ENCODE measurements at places on chromosomes 3 and 15.

DNA sequence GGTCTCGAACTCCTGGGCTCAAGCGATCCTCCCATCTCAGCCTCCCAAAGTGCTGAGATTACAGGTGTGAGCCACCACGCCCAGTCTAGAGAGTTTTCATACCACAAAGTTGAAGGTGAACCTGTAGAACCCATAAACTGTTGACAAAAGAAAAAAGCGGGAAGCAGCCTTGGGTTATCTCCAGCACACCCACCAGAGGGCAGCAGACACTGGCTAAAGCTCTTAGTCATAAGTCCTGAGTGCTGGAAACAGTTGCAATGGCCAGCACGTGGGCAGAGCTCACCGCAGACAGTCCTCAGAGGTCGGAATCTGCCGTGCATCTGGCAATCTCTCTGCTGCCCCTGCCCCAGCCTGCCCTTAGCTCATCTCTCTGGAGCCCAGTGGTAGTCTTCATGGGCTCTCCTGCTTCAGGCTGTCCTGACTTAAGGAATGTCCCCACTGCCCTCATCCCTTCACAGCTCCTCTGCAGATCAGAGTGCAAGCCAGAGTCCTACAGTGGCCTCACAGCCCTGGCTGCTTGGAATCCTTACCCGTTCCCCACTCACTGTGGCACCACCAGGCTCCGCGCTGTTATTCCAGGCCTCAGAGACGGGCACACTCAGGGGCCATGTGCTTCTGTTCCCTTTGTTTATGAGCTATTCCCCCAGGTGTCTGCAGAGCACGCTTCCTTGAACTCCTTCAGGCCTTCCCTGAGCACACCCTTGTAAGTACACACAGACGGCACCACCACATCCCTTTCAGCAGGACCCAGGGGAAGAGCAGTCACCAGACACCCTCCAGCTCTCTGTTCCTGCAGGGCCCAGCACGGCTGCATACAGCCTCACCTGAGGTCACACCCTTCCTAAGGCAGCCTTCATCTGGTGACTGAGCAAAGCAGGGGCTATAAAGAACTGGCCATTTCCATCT is 8.8 kb upstream of the ELP6 start:
- peak; percentile 50 for DNase-seq

- no peak for DNase-seq
Measured at GRCh38 chr3:178182337-178182779, 353.9 kb upstream of the KCNMB2 start.

GRCh38 chr3:193831495-193832455 is 238.8 kb downstream of the OPA1 start:
- no peak for DNase-seq

DNA sequence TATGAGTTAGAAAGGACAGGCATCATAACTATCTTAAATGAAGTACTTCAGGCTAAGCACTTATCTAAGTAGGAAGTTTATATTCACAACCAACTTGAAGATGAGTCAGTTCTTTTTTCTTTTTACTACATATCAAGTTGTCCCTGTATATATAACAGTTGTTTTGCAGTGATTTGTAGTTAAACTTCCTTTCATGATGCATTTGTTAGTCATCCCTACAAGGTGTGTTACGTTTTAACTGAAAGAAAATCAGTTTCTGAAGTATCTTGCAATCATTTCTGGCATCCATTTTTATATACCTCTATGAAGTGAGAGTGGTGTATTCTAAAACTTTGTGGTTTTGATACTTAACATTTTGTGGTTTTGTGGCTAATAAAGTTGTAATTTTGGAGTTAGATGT is 46.1 kb downstream of the ZFAND6 start:
- DNase-seq = no peak

- no peak for DNase-seq
Measured at GRCh38 chr3:135197246-135197645, 402.2 kb downstream of the EPHB1 start.

- no peak for DNase-seq
Measured at GRCh38 chr15:25464784-25465183, 26.0 kb upstream of the UBE3A start.

DNA sequence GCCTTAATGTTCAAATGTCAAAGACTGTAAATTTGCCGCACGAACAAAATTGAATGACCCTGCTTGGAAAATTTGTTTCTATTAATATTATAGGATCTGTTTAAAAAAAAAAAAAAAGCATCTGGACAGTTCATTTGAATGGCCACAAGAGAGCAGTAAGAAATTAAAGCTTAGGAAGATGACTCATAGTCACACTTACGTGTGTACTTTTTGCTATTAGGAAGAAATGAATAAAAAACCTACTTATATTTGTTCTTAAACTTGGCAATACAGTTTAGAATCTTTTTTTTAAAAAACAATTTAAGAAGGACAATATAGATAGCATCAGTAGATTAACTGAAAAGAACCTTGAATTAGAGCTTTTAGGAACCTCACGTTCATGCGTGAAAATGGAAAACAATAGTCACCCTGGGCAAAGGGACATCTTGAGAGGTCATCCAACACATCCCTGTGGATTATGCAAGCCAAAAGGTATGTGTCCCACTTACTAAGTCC is 621.8 kb downstream of the MECOM start:
- no peak for DNase-seq

- no peak for DNase-seq
Measured at GRCh38 chr3:124178531-124178930, 186.6 kb upstream of the ROPN1 start.

GRCh38 chr15:66774001-66774814 is 72.2 kb downstream of the SMAD6 start:
- DNase-seq = no peak

DNA sequence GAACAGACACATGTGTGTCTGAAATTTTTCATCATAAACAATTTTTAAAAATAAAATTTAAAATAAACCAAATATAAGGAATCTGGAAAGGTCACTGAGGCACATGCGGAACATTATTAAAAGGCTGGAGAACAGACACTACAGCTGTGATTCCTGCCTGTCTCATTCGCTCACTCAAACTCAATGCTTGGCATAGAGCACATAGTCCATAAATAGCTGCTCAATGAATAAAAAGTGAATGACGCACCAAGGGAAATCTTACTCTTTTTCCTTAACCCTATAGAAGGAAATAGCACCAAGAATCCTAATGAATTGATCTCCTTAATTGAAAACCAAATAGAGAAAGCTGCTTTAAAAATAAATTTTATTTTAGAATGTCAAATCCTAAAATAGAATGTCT is 98.4 kb downstream of the FSIP1 start:
- DNase-seq = no peak

DNA sequence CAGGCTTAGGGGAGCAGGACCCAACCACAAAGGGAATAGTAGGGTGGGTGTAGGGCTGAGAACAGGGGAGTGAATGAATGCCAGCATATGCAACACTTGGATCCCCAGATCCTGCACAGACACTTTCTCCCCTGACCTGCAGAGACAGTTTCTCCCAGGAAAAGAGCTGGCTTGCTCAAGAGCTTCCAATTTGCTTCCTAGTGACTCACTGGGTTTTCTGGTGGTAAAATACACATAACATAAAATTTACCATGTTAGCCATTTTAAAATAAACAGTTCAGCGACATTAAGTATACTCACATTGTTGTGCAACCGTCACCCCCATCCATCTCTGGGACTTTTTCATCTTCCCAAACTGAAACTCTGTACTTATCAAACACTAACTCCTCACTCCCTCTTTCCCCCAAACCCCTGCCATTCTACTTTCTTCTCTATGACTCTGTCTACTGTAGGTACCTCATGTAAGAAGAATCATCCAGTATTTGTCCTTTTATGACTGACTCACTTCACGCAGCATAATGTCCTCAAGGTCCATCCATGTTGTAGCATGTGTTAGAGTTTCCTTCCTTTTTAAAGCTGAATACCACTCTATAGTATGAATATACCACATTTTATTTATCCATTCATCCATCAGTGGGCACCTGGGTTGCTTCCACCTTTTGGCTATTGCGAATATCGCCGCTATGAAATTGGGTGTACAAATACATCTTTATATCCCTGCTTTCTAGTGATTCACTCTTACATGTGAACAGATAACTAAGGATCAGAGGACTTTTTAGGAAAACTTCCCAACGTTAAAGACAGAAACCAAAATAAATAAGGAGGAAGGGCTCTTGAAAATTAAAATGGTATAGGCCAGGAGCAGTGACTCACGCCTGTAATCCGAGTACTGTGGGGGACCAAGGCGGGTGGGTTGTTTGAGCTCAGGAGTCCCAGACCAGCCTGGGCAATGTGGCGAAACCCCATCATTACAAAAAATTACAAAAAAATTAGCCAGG is 95.6 kb upstream of the TJP1 start:
- no peak for DNase-seq

DNA sequence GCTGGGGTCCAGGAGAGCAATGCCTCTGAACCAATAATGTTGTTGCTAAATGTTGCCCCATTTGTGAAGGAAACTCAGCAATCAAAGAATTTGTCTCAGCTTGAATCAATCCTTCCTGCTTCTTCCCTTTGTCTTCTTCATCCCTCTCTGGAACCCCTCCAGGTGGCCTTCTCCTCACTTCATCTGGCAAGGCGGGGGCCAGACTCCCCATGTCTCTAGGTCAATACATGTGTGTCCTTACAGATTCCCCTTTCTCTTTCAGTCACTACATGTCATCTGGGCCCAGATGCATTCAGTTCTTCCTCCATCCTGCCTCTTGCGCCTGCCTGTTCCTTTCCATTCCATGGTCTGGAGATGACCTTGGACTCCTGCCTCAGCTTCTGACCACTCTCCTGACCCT is 8.0 kb upstream of the LTF start:
- DNase-seq = no peak

DNA sequence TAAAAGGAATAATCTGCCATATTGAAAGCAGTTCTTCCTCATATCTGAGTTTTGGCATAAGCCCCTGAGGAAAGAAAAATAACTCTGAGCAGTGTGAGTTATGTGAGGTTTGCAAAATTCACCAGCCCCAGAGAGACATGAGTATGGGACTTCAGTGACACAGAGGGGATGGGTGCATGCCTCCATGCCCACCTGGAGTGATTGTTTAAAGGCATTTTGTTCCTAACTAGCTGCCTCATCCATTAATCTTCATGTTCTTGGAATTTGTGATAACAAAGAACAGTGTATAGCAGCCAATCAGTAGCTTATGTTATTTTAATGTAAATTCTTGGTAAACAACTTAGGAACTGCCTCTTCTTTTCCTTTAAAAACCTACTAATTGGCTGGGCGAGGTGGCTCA is 11.1 kb upstream of the ESYT3 start:
- no peak for DNase-seq

- DNase-seq = no peak
Measured at GRCh38 chr15:55218056-55218455, 21.3 kb upstream of the RSL24D1 start.

All from stimulated activated CD4-positive, alpha-beta T cell treated with anti-CD3 and anti-CD28 coated beads, Interleukin-1b, Interleukin-23, amount 100 ng/mL, for 1 hour (primary cell).